Brain (organoid and tissue), 16 donors: ENCODE measurements at places on chromosomes 4 and X. TPM values are rescaled to one million over a fixed set of nuclear protein-coding genes. Genes with fewer than 3 reads are reported as not detected.

The ERAS gene
- 0.75 TPM for polyA plus RNA-seq

The RAB33B gene
- 1.7 TPM for polyA plus RNA-seq

The BMP3 gene
- polyA plus RNA-seq: not detected

The TTC29 gene
- polyA plus RNA-seq: not detected

The ZNF141 gene
- 2.3 TPM for polyA plus RNA-seq

The DCX gene
- polyA plus RNA-seq: 19.2 TPM

The RHOXF2B gene
- polyA plus RNA-seq: not detected

The BTC gene
- not detected for polyA plus RNA-seq

The CCNA2 gene
- 16.8 TPM for polyA plus RNA-seq

The SUPT20HL1 gene
- polyA plus RNA-seq: not detected

The DUSP21 gene
- not detected for polyA plus RNA-seq

The METAP1 gene
- polyA plus RNA-seq: 16.3 TPM

The SASH3 gene
- polyA plus RNA-seq: 2.0 TPM

The CENPVL1 gene
- polyA plus RNA-seq: not detected

The GBA3 gene
- polyA plus RNA-seq: 0.15 TPM

The CXorf38 gene
- polyA plus RNA-seq: 5.9 TPM

The CLIC2 gene
- polyA plus RNA-seq: 0.64 TPM

The SPARCL1 gene
- 345 TPM for polyA plus RNA-seq

The ZMAT1 gene
- polyA plus RNA-seq: 1.2 TPM

The KLKB1 gene
- not detected for polyA plus RNA-seq

The CXCL5 gene
- not detected for polyA plus RNA-seq

The NAP1L2 gene
- polyA plus RNA-seq: 14.1 TPM

The SHOX gene
- not detected for polyA plus RNA-seq

The MEPE gene
- polyA plus RNA-seq: not detected

The PCDH18 gene
- polyA plus RNA-seq: 2.2 TPM

The CENPI gene
- 5.3 TPM for polyA plus RNA-seq

The FRMD7 gene
- not detected for polyA plus RNA-seq

The SLIT2 gene
- polyA plus RNA-seq: 20.1 TPM

The MED14 gene
- 31.3 TPM for polyA plus RNA-seq

The MAP7D2 gene
- polyA plus RNA-seq: 12.5 TPM

The IRF2 gene
- 18.5 TPM for polyA plus RNA-seq

The RTL9 gene
- polyA plus RNA-seq: 0.44 TPM

The AFP gene
- polyA plus RNA-seq: not detected

The PDCL2 gene
- not detected for polyA plus RNA-seq

The SOWAHB gene
- 0.29 TPM for polyA plus RNA-seq

The UGT2B17 gene
- polyA plus RNA-seq: not detected

The KCTD8 gene
- 3.5 TPM for polyA plus RNA-seq

The DOCK11 gene
- 6.7 TPM for polyA plus RNA-seq

The VBP1 gene
- polyA plus RNA-seq: 41.3 TPM

The CYLC1 gene
- not detected for polyA plus RNA-seq

The KIT gene
- 28.2 TPM for polyA plus RNA-seq

The GJB1 gene
- 60.6 TPM for polyA plus RNA-seq

The RAB40AL gene
- polyA plus RNA-seq: not detected

The CYTL1 gene
- polyA plus RNA-seq: 1.8 TPM

The CFI gene
- 2.2 TPM for polyA plus RNA-seq

The TRO gene
- 34.6 TPM for polyA plus RNA-seq

The C4orf36 gene
- polyA plus RNA-seq: 1.0 TPM

The FGA gene
- 1.9 TPM for polyA plus RNA-seq

The FGF5 gene
- not detected for polyA plus RNA-seq

The CCDC120 gene
- polyA plus RNA-seq: 6.9 TPM

The TMEM164 gene
- polyA plus RNA-seq: 45.8 TPM

The PABPC4L gene
- polyA plus RNA-seq: 0.07 TPM

The NALF2 gene
- polyA plus RNA-seq: 4.8 TPM

The TMEM35A gene
- 41.3 TPM for polyA plus RNA-seq

The ZFX gene
- 4.4 TPM for polyA plus RNA-seq
